RPMI7951 (cell line): ENCODE measurements at places on chromosomes 6 and 20. TPM values are rescaled to one million over a fixed set of nuclear protein-coding genes. Genes with fewer than 3 reads are reported as not detected.

ORC3 gene
- total RNA-seq = 47.8 and 66.3 TPM in 2 replicates

EPHA7 gene
- total RNA-seq = not detected in 2 replicates

TMC2 gene
- not detected in 2 replicates for total RNA-seq

RPS18 gene
- total RNA-seq = 3,254 and 3,442 TPM in 2 replicates
